ENCODE measurements at places on chromosomes 12 and 14. TPM values are rescaled to one million over a fixed set of nuclear protein-coding genes. Genes with fewer than 3 reads are reported as not detected.

Gene RNASE4
- total RNA-seq: 0.63 TPM

DNA sequence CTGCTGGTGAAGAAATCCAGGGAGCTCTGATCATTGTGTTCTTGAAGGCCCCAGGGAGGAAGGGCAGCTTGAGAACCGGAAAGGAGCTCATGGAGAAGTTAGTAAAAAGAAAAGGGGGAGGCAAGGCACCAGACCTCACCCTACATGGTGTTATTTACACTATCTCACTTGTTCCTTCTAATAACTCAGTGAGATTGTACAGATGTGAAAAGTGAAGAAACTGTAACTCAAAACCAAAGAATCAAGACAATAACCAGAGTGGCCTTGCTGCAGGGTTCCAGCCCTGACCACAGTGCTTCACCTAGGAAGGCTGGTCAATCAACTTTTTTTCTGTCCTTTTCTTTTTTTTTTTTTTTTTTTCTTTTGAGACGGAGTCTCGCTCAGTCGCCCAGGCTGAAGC, 353.6 kb downstream of the TMTC2 start:
- DNase-seq: no peak

- no peak for DNase-seq
Measured at GRCh38 chr12:2877953-2878732, 1.1 kb downstream of the RHNO1 start.

DNA sequence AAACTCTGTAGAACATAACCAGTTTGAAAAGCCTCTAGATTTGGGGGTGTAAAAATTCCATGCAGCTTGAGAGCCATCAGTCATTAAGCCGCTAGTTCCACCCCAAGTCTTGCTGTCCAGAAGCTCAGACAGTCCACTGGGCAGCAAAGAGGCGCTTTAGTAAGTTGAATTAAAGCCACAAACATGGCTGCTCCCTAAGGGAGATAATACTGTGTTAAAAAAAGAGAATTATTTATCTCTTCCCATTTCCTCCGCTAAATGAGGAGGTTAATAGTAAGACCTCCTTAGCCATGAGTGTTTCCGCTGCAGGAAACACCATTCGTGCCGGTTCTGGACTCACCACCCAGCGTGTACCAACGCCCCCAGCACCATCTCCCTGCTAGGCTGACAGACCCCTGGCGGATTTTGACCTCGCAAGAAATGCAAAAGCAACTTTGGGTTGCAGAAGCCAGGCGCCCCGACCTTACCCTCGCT, 536 bp downstream of the TM7SF3 start:
- no peak for DNase-seq

GRCh38 chr14:68074765-68075381, 255.3 kb downstream of the RAD51B start:
- no peak for DNase-seq
